ENCODE measurements at places on chromosomes 16 and 17. TPM values are rescaled to one million over a fixed set of nuclear protein-coding genes. Genes with fewer than 3 reads are reported as not detected.

- no peaks in the 10 kb centered on the region for H3K36me3 ChIP-seq
- H3K27ac ChIP-seq: no peak overlapping the region
- no peaks in the 10 kb centered on the region for H3K4me1 ChIP-seq
Measured at GRCh38 chr17:36131421-36131820, 27.8 kb downstream of the CCL4 start.

Gene NDEL1
- total RNA-seq: 40.1 TPM

Gene MMP25
- total RNA-seq: not detected

- no peak for DNase-seq
- peak overlapping the region; percentile 70 for H3K4me3 ChIP-seq
- H3K27ac ChIP-seq: peak overlapping the region; percentile 94
Measured at GRCh38 chr17:82230609-82231311, 1.9 kb downstream of the SLC16A3 start.

GRCh38 chr16:27531186-27531585, 18.5 kb downstream of the GTF3C1 start:
- H3K36me3 ChIP-seq: peaks cover 65% of the 10 kb centered on the region
- H3K4me1 ChIP-seq: peaks cover 55% of the 10 kb centered on the region
- no peak for DNase-seq
- no peaks in the 10 kb centered on the region for H3K27me3 ChIP-seq

- no peaks in the 10 kb centered on the region for H3K27me3 ChIP-seq
- DNase-seq: no peak
- H3K36me3 ChIP-seq: no peaks in the 10 kb centered on the region
- H3K4me1 ChIP-seq: no peaks in the 10 kb centered on the region
Measured at GRCh38 chr16:11233727-11234376, 22.2 kb downstream of the SOCS1 start.
